ENCODE measurements at places on chromosomes 11 and 22. TPM values are rescaled to one million over a fixed set of nuclear protein-coding genes. Genes with fewer than 3 reads are reported as not detected.

GRCh38 chr11:9808943-9809342 is 145.1 kb downstream of the SWAP70 start:
- H3K36me3 ChIP-seq: peaks cover 5% of the 10 kb centered on the region
- H3K4me3 ChIP-seq: no peak overlapping the region
- no peaks in the 10 kb centered on the region for H3K4me1 ChIP-seq
- DNase-seq: no peak
- no peak overlapping the region for H3K27ac ChIP-seq

The KDELR3 gene
- total RNA-seq: 7.8 TPM

- peak overlapping the region; percentile 66 for H3K27ac ChIP-seq
- no peak overlapping the region for H3K4me3 ChIP-seq
- DNase-seq: no peak
- no peaks in the 10 kb centered on the region for H3K36me3 ChIP-seq
- H3K27me3 ChIP-seq: no peaks in the 10 kb centered on the region
- H3K4me1 ChIP-seq: peaks cover 45% of the 10 kb centered on the region
Observed at GRCh38 chr11:71247551-71248250, 4.7 kb downstream of the SHANK2 start.

DNA sequence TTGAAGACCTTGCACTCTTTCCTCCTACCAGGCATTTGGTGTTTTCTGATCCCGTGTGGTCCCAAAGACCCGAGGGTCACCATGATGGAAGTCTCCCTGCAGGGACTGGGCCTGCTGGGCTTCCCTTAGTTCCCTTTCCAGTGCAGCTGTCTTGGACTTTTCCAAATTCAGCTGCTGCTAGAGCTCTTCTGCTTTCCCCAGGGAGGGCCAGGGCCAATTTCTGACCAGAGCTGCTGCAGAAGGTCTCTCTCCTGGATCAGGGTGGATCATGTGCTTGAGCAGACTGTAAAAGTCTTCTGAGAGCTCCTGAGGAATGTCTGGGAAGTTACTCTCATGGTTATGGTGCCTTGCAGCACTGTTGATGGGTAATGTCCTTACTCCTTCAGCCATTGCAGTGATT is 23.2 kb downstream of the LDLRAD3 start:
- no peak for DNase-seq
- H3K27ac ChIP-seq: no peak overlapping the region
- H3K27me3 ChIP-seq: no peaks in the 10 kb centered on the region
- H3K4me3 ChIP-seq: no peak overlapping the region
- H3K36me3 ChIP-seq: peaks cover 2% of the 10 kb centered on the region

- no peaks in the 10 kb centered on the region for H3K27me3 ChIP-seq
- no peak overlapping the region for H3K4me3 ChIP-seq
- H3K4me1 ChIP-seq: no peaks in the 10 kb centered on the region
- no peak overlapping the region for H3K27ac ChIP-seq
Observed at GRCh38 chr11:77497368-77497767, 23.5 kb upstream of the PAK1 start.

DNA sequence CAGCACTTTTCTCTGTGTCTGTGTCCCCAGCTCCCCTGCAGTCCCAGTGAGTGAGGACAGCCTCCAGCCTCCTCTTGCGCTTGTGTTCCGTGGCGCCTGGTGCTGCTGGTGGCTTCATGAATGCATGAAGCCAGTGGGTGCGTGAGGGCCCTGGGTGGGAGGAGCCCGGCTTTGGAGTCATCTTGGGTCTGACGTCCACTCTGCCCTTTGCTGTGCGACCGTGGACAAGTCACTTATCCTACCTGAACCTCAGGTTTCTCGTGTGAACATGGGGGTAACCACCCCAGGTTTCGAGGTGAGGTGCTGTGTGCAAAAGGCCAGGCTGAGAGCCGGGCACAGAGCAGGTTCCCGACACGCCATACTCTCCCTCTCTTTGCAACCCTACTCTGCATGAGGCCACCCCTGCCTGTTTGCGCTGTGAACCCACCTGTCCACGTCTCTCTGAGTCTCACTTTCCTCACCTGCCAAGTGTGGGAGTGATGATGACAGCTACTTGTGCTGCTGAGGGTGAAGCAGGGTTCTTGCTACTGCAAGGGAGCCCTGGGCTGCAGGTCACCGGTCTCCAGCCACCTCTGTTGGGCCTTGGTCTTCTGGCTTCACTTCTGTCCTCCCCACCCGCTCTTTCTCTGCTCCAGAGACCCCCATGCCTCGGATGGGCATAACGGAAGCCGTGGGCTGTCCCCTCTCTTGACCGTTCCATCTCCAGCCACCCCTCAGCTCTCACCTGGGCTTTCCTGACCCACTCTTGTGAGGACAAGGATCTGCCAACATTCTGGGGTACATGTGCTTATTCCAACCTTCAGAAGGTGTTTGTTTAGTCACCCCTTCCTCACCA is 537.6 kb downstream of the TBC1D22A start:
- no peaks in the 10 kb centered on the region for H3K27me3 ChIP-seq
- H3K4me3 ChIP-seq: no peak overlapping the region
- H3K4me1 ChIP-seq: no peaks in the 10 kb centered on the region
- H3K27ac ChIP-seq: no peak overlapping the region
- no peaks in the 10 kb centered on the region for H3K36me3 ChIP-seq
- no peak for DNase-seq

DNA sequence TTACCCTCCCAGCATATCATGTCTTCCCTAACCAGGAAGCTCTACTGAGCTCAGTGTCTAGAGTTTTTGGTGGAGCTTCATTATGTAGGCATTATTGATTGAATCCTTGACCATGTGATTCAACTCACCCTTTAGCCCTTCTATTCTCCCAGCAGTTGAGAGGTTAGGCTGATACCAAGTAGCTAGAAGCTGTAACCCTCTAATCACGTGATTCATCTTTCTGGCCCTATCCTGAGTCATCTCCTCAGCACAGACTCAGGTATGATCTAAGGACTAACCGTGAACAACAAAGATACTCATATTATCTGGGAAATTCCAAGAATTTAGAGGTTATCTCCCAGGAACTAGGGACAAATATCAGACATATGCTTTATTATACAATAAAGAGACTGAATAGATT is 625.5 kb downstream of the JRKL start:
- no peak for DNase-seq
- no peak overlapping the region for H3K27ac ChIP-seq
- no peaks in the 10 kb centered on the region for H3K4me1 ChIP-seq
- H3K36me3 ChIP-seq: no peaks in the 10 kb centered on the region
- H3K27me3 ChIP-seq: no peaks in the 10 kb centered on the region
- no peak overlapping the region for H3K4me3 ChIP-seq

GRCh38 chr11:117182551-117182935 is 4.0 kb downstream of the SIDT2 start:
- H3K27me3 ChIP-seq: no peaks in the 10 kb centered on the region
- peaks cover 14% of the 10 kb centered on the region for H3K4me1 ChIP-seq
- no peak overlapping the region for H3K27ac ChIP-seq
- 0 out of 2 replicates have a peak, but pooled peaks cover 3% of the 10 kb centered on the region for H3K36me3 ChIP-seq

The PANX2 gene
- 5.4 TPM for total RNA-seq

The CRYBB3 gene
- total RNA-seq: 0.58 TPM

- no peak for DNase-seq
- no peak overlapping the region for H3K27ac ChIP-seq
- no peaks in the 10 kb centered on the region for H3K4me1 ChIP-seq
Observed at GRCh38 chr22:48563966-48564330, 1263.7 kb downstream of the BRD1 start.

- no peaks in the 10 kb centered on the region for H3K27me3 ChIP-seq
- H3K4me3 ChIP-seq: no peak overlapping the region
- H3K36me3 ChIP-seq: peaks cover 20% of the 10 kb centered on the region
- peaks cover 17% of the 10 kb centered on the region for H3K4me1 ChIP-seq
Observed at GRCh38 chr11:3051196-3052108, 5.8 kb downstream of the CARS1 start.

- no peak for DNase-seq
- H3K36me3 ChIP-seq: peaks cover 97% of the 10 kb centered on the region
Observed at GRCh38 chr11:64772303-64773018, 5.9 kb downstream of the SF1 start.

- H3K4me3 ChIP-seq: no peak overlapping the region
- DNase-seq: no peak
- H3K27me3 ChIP-seq: no peaks in the 10 kb centered on the region
- peaks cover 5% of the 10 kb centered on the region for H3K4me1 ChIP-seq
- no peaks in the 10 kb centered on the region for H3K36me3 ChIP-seq
Observed at GRCh38 chr11:92330114-92330513, 105.5 kb downstream of the FAT3 start.

The C11orf21 gene
- not detected for total RNA-seq

- no peaks in the 10 kb centered on the region for H3K27me3 ChIP-seq
- no peak for DNase-seq
- no peak overlapping the region for H3K4me3 ChIP-seq
Observed at GRCh38 chr11:68542617-68543016, 82.1 kb downstream of the PPP6R3 start.

The CD3E gene
- total RNA-seq: not detected

DNA sequence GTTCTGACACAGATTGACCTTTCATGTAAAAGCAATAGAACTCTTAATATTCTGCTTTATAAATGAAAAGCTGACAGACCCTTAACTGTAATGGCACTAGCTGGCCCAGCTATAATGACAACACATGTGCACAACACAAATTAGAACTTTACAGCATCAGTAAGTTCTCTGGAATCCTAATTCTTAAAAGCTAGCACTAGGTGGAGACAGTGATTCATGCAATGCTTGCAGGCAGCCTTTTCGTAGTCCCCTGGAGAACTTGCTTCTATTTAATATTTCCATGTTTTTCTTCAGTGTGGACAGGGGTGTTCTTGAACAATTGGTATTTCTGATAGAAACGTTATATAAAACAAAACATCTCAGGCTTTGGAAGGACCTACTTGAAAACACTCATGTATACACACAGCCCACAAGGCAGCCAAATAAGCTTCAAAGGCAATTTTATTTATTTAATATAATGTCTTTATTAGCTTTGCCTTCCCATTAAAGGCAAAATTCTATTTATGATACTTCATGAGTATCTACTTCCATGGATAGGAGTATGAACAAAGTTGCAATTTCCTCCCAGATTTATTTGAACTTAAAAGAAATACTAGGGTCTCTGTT is 374.3 kb upstream of the MPPED2 start:
- H3K27me3 ChIP-seq: no peaks in the 10 kb centered on the region
- H3K4me3 ChIP-seq: no peak overlapping the region
- H3K27ac ChIP-seq: no peak overlapping the region

- no peak overlapping the region for H3K4me3 ChIP-seq
- no peaks in the 10 kb centered on the region for H3K36me3 ChIP-seq
- DNase-seq: no peak
- peaks cover 6% of the 10 kb centered on the region for H3K4me1 ChIP-seq
- peaks cover 14% of the 10 kb centered on the region for H3K27me3 ChIP-seq
Observed at GRCh38 chr22:42714768-42715390, 5.8 kb downstream of the A4GALT start.

DNA sequence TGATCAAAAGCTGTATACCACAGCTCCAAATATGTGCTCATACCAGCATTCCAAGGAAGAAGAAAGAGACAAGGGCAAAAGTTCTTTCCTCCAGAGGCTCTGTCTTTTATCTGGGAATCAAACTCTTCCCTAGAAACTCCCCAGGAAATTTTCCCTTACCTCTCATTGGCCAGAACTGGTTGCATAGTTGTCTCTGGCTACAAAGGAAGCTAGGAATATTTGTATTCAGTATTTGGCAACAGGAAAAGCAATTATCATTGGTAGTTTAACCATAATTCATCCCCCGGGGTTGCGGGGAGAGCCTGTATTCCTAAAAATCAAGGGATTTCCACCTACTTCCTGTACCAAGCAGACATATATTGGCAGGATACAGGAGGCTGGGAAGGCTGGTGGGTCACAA is 10.5 kb upstream of the ZFTA start:
- no peaks in the 10 kb centered on the region for H3K27me3 ChIP-seq
- H3K4me3 ChIP-seq: no peak overlapping the region
- H3K36me3 ChIP-seq: no peaks in the 10 kb centered on the region
- DNase-seq: no peak
- H3K27ac ChIP-seq: no peak overlapping the region
- peaks cover under 1% of the 10 kb centered on the region for H3K4me1 ChIP-seq

GRCh38 chr22:28103596-28103995 is 184.5 kb upstream of the PITPNB start:
- H3K27me3 ChIP-seq: no peaks in the 10 kb centered on the region
- H3K4me3 ChIP-seq: no peak overlapping the region
- no peak for DNase-seq
- H3K27ac ChIP-seq: no peak overlapping the region
- H3K4me1 ChIP-seq: no peaks in the 10 kb centered on the region

The OR56A1 gene
- 0.09 TPM for total RNA-seq

GRCh38 chr11:123577081-123577598 is 77.3 kb downstream of the SCN3B start:
- DNase-seq: peak; percentile 41
- H3K36me3 ChIP-seq: no peaks in the 10 kb centered on the region
- peaks cover 8% of the 10 kb centered on the region for H3K4me1 ChIP-seq
- H3K4me3 ChIP-seq: no peak overlapping the region
- no peak overlapping the region for H3K27ac ChIP-seq

The PTPRCAP gene
- 1.4 TPM for total RNA-seq

The RAD9A gene
- 22.2 TPM for total RNA-seq

GRCh38 chr11:70068345-70068744 is 9.8 kb upstream of the ANO1 start:
- no peak for DNase-seq
- no peak overlapping the region for H3K4me3 ChIP-seq
- no peaks in the 10 kb centered on the region for H3K27me3 ChIP-seq

- H3K27me3 ChIP-seq: no peaks in the 10 kb centered on the region
- DNase-seq: no peak
- no peaks in the 10 kb centered on the region for H3K36me3 ChIP-seq
- H3K4me3 ChIP-seq: no peak overlapping the region
Observed at GRCh38 chr11:132068556-132068955, 698.1 kb downstream of the NTM start.

The PDE3B gene
- 10.9 TPM for total RNA-seq

- no peaks in the 10 kb centered on the region for H3K36me3 ChIP-seq
- H3K4me1 ChIP-seq: peaks cover 6% of the 10 kb centered on the region
- H3K27ac ChIP-seq: no peak overlapping the region
- no peak for DNase-seq
- no peaks in the 10 kb centered on the region for H3K27me3 ChIP-seq
Observed at GRCh38 chr22:40853961-40854360, 2.5 kb downstream of the ST13 start.

The MS4A4E gene
- not detected for total RNA-seq

The TRIM48 gene
- not detected for total RNA-seq

The OR10A2 gene
- total RNA-seq: not detected

DNA sequence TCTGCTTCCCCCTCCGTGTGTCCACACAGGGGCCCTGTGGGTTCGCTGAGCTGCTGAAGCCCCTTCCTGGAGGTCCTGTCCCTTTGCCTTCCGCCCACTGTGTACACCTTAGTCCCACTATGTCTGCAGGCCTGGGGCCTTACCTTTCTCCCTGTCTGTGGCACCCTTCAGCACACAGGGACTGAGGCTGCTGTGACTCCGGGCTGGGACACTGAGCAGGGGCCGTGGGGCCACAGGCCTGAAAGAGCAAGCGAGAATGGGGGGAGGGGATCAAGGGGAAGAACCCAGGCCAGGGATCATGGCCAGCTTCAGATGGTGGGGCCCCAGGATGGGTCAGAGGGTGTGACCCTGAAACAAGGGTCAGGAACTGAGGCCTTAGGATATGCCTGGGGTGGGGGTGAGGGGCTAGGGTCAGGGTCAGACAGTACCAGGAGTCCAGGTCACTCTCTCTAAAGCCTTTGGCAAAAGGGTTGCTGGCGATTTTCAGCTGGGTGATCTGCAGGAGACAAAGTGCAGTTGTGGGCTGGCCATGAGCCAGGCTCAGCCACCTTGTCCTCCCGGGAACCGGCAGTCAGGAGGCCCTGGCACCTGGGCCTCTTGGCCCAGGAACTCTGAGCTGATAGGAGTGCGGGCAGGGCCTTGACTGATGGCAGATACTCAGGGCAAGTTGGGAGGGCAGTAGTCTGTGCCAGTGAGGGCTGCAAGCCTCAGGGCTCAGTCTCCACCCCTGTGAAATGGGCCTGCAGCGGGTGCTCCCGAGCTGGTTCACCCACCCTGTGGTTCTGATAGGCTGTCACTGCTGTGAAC is 2.6 kb upstream of the NUDT8 start:
- H3K27me3 ChIP-seq: no peaks in the 10 kb centered on the region
- H3K27ac ChIP-seq: no peak overlapping the region
- no peak overlapping the region for H3K4me3 ChIP-seq
- H3K4me1 ChIP-seq: no peaks in the 10 kb centered on the region
- no peaks in the 10 kb centered on the region for H3K36me3 ChIP-seq

All from H1 (cell line).